ENCODE measurements at places on chromosomes 4 and X.

DNA sequence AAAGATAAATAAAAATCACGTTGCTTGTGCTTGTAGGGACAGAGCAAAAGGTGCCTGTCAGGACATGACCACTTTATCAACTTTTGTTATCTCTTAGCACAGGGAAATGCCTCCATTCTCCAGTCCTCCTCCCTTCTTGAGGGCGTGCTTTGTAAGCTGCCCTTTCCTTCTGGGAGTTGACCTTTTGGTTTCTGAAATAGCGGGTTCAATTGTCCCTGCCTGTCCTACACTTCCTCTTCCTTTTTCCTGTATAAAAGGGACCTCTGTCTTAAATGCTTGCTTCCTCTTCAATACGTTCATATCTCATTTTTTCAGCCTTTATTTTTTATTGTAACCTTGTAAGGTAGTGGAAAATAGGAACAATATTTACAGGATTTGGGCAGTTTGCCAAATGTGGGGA, 153.5 kb downstream of the SH3BGRL start:
- no peak for DNase-seq

DNA sequence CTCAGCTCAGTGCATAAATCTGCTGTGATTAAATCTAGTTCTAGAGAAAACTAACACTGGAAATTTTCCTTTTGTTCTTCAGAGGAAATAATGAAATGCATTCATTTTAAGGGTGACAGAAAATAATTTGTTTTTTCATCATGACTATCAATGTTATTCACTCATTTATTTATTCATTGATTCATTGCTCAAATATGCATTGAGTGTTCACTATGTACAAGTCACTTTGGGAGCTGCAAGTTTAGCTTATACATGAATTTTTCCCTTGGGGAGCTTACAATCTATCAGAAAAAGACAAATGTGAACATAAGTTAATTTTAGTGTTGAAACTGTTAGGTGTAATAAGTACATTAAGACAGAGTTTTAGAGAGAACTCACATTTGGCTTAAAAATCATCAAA, 897.8 kb downstream of the CENPC start:
- no peak for DNase-seq

DNA sequence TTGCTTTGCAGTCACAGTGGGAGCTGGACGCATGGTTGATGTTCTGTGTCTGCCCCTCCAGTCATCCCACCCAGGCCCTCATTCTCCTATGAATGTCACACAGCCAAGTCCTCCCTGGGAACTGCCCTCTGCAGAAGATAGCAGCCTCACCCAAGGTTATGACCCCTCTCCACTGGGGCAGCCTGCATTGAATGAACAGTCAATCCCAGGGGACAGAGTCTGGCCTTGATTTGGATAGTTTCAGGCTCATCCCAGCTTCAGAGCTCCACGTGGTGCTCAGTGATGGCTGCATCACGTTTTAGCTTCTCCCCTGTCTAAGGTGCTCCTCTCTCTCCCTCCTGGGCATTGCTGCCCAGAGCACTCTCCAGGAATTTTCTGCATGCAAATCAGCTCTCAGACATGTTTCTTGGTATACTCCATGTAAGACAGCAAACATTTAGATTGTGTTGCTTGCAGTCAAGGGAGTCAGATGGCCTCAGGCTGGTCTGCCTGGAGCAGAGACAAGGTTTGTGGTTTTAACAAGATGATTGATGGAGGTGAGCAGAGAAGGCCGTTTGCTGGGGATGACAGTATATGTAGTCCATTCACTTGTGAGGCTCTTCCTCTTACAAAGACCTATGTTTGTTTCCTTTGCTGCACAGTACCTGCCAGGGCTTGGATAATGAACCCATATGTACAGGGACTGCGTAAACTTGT, 56.1 kb upstream of the MSX1 start:
- no peak for DNase-seq

- peak; percentile 20 for DNase-seq
Observed at GRCh38 chr4:3010998-3011397, 47.6 kb downstream of the GRK4 start.

DNA sequence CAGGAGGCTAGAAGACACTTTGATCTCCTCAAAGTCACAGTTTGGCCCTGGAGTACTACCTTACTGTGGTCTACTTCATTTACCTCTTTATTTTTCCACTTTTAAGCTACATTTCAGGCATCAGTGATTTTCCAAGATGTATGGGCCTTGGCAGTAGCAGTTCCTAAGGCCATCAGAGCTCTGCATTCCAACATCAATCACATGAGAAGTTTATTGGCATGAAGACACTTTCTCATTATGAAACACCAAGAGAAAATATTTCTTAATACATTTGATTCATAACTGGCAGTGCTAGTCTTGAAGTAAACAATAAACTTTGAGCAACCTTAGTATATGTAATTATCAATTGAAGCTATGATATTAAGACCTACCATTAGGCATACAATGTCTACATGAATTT, 178.1 kb downstream of the IL15 start:
- no peak for DNase-seq

DNA sequence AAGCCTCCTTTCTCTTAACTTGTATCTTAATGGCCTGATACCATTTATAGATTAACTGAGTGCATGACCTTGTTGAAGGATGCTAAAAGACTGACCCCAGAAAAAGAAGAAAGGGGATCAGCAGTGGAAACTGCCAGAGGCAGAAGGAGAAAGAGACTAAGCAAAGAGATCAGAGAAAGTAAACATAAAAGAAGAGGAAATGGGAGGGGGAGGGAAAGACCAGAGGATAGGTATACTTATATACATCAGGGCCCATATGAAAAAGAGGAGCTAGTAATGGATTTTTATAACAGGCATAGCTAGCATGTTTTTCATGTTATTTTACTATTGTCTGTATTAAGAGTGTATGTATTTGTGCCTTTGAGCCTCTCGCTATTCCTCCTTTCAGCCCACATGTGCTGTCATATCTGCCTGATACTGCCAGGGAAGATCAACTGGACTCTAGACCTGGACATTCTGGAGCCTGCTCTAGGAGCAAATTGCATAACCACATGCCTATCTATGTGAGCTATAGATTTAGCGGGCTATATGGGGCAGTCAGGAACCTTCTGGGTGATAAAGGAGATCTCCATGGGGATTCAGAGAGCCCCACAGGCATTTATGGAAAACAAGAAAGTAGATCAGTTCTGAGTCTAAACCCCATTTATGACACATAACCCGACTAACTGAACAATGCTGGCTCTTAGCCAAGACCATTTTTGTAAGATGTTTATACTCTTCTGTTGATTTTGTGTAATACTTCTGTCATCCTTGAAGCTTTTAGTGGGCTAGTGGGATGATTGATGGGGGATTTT, 13.4 kb upstream of the SNX12 start:
- no peak for DNase-seq

DNA sequence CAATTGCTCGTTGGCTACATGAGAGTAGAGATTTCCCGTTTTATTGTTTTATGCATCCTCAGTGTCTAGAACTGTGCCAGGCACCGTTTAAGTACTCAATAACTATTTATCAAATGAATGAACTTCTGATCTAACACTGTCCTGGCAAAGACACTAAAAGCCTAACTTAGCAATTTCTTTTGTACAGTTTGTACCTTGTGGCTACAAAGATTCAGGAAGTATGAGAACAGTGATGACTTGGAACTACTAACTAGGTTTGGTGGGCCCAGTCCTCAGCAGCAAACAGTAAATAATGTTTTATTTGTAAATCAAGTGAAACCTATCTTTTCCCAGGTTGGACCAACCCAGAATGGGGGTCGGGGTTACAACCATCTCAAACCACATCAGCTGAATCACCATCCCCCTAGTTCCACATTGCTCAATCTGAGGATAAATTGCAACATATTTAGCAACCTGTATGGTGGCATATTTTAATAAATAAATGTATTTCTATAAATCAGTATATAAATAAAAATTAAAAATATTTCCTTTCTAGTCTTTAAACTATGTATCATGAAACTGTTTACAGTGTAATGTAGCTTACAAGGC, 12.3 kb upstream of the SCRG1 start:
- no peak for DNase-seq

GRCh38 chrX:24245202-24245601, 68.7 kb downstream of the SUPT20HL2 start:
- peak; percentile 11 for DNase-seq

DNA sequence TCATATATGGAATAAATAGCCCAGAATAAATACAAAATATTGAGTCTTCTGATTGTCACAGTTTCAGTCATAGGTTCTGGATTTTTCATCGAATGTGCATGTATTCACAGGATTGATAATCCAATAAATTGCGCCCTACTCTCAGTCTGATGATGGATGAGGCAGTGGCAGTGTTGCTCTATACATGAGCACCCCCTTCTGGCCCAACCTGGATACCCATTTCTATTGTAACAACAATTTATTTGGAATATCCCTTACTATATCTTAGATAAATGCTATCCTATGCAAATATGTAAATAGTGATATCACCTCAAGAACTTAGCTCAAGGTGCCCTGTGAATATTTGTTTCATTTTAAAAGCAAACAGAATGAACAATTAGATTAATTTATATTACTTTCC, 733.7 kb upstream of the PABPC4L start:
- DNase-seq = no peak

DNA sequence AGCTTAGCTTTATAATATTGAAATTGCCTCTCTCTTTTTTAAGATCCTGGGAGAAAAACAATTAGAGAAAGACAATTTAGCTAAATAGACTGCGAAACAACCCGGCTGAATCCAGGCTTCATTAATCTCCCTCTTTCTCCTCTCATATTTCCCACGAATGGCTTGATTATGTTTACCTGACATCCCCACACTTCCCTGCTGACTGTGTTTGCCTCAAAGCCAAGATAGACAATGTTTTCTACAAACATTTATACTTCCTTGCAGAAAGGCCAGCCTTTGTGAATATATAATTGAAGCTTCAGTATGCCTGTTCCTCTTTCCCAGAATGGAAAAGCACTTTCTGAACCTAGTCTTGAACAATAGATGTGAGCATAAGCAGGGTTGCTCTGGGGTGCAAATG, 566.8 kb downstream of the PDHA2 start:
- no peak for DNase-seq

- no peak for DNase-seq
Observed at GRCh38 chr4:702618-703048, 3.0 kb upstream of the PCGF3 start.

- no peak for DNase-seq
Observed at GRCh38 chr4:183831683-183832082, 73.4 kb upstream of the STOX2 start.

GRCh38 chr4:4440333-4441061, 53.6 kb downstream of the NSG1 start:
- DNase-seq = no peak

DNA sequence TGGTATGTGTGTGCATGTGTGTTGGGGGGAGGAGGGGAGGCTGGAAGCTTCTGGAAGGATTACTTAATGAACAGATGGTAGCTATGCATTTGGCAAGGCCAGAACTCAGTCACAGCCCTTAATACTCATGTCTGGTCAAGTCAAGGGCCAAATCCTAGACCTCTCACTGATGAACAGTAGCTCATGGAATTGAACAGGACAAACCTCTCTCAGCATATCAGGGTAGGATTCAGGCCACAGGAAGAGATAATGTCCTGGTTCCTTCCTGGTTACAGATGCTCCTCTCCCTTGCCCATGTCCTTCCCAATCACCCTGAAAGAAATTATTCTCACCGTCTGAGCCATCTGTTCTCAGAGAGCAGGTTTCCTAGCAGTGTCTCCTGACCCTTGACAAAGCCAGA, 165.7 kb downstream of the SOWAHB start:
- no peak for DNase-seq

- DNase-seq = no peak
Observed at GRCh38 chr4:113131136-113131535, 81.7 kb downstream of the ANK2 start.

DNA sequence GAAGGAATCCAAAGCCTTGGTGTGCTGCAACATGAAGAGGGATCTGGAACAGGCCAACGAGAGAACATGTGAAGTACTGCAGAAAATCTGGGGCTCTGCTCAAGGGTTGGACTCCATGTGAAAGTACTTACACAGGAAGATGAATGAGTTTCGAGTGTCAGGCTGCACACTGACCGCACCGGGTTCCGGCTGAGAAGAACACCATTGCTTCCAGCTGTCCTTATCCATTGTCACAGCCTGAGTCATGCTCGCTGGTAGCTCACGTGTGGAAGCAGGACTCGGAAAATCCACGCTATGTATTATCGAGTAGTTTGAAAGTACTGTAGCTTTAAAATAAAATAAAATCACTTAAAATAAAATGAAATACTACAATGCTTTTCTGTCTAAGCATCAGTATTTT, 50.4 kb upstream of the TBL1X start:
- no peak for DNase-seq

DNA sequence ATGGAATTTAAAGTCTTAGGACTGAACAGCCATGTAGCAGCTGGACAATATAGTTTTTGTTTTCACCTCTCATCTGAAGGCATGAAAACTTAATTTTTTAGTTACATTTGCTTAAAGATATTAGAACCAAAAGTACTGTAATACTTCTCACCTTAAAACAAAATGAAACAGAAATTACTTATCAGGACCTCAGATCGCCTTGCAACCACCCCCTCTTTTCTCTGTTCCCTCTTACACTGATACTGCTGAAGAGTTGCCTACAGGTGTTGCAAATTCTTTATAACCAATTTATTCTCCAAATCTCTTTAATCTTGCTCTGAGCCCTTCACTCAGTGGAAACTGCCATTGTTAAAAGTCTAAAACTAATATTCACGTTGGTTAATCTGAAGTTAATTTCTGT, 145.0 kb downstream of the SPCS3 start:
- DNase-seq = no peak

- DNase-seq = no peak
Observed at GRCh38 chr4:36006226-36006625, 238.1 kb downstream of the ARAP2 start.
